ENCODE measurements at places on chromosomes 7 and 10.

- peak; percentile 81 for DNase-seq
These were observed 130.1 kb upstream of the INHBA start for GRCh38 chr7:41832941-41833340.

- no peak for DNase-seq
These were observed 63.0 kb downstream of the GNAI1 start for GRCh38 chr7:80197627-80198026.

DNA sequence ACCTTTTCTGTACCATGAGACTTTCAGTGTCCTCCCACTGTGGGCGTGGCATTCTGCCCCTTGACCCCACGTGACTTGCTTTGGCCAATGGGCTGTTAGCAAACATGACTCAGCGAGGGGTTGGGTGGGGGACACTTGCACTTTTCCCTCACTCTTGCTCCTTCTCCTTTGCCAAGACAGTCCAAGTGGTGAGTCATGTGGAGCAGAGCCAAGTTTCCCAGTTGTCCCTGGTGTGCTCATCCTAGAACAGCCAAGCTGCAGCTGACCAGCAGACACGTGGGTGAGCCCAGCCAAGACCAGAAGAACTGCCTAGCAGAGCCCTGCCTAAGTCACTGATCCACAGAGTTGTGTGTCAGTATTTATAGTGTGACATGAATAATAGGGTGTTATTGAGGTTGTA, 82.8 kb upstream of the CPXM2 start:
- DNase-seq, result peak; percentile 11

DNA sequence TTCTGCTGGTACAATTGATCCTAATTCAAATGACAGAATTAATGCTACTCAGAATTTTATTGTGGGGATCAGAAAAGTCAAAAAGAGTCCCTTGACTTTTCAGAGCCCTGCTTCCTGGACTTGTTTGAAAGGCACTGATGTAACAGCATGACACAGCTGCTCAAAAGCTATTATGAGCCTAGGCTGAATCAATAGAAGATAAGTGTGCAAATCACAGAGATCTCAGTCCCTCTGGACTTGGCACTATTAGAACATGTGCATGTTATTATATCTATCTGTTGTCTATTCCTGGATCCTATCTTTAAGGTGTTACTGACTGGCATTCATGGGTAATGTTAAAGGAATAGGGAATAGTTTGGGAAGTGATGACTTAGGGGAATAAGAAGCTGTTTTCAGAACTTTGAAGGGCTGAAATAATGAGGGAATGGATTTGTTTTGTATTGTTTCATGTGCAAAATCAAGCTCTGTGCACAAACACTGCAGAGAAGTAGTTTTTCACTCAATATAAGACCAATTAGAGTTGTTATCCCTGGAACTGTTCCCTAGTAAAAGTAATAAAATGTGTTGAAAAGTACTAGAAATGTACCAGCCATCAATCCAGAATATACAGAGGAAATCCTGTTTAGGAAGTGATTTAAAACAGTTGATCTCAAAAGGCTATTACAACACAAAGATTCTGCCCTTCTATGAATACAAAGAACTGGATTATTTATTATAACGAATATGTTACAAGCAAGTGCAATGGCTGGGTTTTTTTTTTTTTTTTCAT, 814.9 kb upstream of the C7orf33 start:
- no peak for DNase-seq

GRCh38 chr10:42973870-42974692, 102.8 kb upstream of the RET start:
- no peak for DNase-seq

Measured in suppressor macrophage treated with lipopolysaccharide for 4 hours (primary cell).